ENCODE measurements at places on chromosomes 11 and 22.
A peak's percentile ranks its signal among the peaks of the same experiment; 100 is the strongest.

DNA sequence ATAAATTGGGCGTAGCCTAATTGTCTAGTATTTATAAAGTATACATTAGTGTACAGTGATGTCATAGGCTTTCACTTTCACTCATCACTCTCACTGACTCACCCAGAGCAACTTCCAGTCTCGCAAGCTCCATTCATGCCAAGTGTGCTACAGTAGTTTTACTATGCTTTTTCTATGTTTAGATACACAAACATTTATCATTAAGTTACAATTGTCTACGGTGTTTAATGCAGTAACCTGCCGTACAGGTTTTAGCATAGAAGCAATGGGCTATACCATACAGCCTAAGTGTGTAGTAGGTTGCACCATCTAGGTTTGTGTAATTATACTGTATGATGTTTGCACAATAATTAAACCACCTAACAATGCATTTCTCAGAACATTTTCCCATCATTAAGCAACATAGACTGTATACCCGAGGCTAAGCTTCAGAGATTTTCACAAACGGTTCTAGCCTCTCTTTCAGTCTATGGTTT is 17.5 kb downstream of the OR9G1 start:
- no peak for DNase-seq

DNA sequence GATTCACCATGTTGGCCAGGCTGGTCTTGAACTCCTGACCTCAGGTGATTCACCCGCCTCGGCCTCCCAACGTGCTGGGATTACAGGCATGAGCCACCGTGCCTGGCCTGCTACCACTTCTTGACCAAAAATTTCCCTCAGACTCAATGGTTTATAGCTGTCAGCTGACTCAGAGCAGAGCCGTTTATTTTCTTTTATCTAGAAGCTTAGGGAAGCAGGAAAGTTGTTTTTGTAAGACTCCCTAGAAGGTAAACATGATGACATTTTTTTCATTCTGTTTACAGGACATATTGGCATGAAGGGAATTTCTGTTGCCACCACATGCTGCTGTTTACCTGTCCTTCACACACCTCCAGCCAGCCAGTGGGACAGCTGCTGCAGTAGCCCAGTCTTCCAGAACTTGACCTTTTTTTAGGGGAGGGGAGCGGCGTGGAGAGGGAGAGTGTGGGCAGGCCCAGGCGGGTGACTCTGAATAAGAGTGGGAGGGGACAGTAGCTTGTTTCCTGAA is 56.1 kb upstream of the PTPRJ start:
- DNase-seq = peak; percentile 78

DNA sequence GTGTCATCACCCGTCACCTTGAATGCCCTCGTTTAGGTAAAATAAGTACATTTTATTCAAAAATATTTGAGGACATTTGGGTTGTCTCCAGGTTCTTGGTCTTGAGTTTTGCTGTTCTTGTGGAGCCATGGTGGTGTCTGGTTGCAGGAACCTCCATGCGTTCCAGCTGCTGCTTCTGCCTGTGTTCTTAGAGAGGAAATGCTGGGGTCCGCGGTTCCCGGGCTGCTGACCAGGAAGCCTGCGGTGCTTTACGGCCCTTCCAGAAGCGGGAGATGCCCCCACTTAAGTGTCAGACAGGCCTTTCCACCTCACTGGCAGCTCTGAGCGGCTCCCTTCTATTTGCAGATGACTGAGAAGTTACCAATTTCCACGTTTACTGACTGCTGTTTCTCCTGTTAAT is 66.8 kb downstream of the LRP5 start:
- no peak for DNase-seq

DNA sequence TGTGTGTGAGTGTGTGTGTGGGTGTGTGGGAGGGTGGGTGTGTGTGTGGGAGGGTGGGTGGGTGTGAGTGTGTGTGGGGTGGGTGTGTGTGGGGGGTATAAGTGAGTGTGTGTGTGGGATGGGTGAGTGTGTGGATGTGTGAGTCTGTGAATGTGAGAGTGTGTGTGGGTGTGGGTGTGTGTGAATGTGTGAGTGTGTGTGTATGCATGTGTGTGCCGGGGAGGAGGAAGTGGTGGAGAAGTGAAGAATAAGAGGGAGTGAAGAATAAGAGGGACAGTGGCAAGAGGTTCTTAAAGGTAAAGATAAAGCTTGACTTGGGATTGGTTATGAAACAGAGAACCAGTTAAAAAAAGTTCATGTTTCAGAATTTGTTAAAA is 54.0 kb downstream of the PRR5L start:
- DNase-seq = no peak

DNA sequence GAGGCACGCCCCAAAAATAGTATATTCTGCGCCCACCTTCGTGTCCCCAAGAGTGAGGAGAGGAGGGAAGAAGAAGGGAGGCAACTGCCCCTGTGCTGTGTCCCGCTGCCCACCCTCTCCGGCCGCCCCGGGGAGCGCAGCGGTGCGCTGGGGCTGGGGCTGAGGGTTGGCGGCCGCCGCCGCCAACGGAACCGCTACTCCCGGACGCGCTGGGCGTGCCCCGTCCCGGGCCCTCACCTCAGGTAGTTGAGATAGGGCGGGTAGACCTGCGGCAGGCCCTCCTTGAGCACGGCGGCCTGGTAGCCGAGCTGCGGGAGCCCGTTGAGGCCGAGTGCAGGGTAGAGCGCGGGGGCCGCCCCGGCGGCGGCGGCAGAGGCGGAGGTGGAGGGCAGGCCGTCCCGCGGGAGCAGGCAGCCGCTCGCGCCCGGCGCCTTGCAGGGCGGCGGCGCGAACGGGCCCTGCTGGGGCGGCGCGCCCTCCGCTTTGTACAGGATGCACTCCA is 2.4 kb downstream of the PGR start:
- DNase-seq = no peak

GRCh38 chr11:92834296-92835020 is 135.0 kb upstream of the MTNR1B start:
- DNase-seq = no peak

DNA sequence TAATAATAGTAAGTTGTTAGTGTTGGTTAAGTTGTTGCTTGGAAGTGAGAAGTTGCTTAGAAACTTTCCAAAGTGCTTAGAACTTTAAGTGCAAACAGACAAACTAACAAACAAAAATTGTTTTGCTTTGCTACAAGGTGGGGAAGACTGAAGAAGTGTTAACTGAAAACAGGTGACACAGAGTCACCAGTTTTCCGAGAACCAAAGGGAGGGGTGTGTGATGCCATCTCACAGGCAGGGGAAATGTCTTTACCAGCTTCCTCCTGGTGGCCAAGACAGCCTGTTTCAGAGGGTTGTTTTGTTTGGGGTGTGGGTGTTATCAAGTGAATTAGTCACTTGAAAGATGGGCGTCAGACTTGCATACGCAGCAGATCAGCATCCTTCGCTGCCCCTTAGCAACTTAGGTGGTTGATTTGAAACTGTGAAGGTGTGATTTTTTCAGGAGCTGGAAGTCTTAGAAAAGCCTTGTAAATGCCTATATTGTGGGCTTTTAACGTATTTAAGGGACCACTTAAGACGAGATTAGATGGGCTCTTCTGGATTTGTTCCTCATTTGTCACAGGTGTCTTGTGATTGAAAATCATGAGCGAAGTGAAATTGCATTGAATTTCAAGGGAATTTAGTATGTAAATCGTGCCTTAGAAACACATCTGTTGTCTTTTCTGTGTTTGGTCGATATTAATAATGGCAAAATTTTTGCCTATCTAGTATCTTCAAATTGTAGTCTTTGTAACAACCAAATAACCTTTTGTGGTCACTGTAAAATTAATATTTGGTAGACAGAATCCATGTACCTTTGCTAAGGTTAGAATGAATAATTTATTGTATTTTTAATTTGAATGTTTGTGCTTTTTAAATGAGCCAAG is 2.7 kb downstream of the NEAT1 start:
- peak; percentile 73 for DNase-seq

- no peak for DNase-seq
Observed at GRCh38 chr11:1226226-1226985, 3.5 kb downstream of the MUC5B start.

- DNase-seq = no peak
Observed at GRCh38 chr22:37331856-37332536, 49.7 kb downstream of the CYTH4 start.

- no peak for DNase-seq
Observed at GRCh38 chr22:21972293-21972779, 10.3 kb downstream of the TOP3B start.

DNA sequence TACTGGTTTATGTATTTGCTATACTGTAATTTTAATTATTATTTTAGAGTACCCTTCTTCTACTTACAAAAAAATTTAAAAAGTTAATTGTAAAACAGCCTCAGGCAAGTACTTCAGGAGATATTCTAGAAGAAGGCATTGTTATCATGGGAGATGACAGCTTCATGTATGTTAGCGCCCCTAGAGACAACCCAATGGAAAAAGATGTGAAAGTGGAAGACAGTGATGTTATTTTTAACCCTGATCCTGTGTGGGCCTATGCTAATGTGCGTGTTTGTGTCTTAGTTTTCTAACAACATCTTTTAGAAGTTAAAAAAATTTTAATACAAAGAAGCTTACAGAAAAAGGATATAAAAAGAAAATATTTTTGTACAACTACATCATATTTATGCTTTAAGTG is 205.0 kb downstream of the FAM76B start:
- DNase-seq = no peak

DNA sequence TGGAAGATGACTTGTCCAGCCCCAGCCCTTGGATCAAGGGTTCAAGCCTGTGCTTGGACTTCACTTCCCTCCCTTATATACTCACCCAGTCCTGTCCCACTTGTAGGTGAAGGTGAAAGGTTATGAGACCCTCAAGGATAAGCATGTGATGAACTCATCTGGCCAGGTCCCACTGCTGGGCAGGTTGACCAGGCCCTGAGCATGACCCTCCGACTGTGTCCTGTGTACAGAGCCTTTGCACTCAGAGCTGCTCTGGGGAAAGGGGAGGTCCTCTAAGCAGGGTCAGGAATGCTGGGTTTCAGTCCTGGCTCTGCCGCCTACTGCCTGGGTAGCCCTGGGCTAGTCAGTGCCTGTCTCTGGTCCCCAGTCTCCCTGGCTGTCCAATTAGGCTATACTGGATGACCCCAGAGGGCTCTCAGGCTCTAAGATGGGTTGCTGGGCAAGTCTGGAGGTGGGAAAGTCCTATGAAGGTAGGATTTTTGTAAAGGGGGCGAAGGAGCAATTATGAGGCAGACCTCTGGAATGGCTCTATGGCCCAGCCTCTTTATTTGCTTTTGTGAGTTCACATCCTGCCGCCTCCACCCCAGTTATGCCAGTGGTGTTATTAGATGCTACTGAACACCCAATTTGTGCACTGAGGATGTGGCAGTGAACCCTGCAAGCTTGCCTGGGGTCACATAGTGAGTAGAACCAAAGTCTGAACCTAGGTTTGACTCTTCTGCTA is 14.1 kb downstream of the DGAT2 start:
- DNase-seq = no peak

GRCh38 chr22:18994701-18995326 is 58.7 kb upstream of the PRODH start:
- DNase-seq = no peak

- no peak for DNase-seq
Observed at GRCh38 chr22:37340331-37341262, 58.3 kb downstream of the CYTH4 start.

DNA sequence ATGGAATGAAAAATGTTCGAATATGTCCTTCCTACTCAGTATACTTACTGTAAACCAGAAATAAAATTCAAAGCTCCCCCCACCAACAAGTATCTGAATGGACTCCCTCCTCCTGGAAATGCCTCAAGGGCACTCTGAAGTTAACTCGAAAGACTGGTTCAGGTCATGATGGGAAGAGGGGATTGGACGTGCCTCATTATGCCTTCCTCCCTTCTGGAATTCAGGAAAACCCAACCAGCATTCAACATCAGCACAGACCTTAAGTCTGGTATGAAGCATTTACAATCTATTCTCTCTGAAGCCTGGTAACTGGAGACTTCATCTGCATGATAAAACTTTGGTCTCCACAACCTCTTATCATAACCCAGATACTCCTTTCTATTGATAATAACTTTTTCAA is 428.3 kb upstream of the RAG2 start:
- DNase-seq = no peak

DNA sequence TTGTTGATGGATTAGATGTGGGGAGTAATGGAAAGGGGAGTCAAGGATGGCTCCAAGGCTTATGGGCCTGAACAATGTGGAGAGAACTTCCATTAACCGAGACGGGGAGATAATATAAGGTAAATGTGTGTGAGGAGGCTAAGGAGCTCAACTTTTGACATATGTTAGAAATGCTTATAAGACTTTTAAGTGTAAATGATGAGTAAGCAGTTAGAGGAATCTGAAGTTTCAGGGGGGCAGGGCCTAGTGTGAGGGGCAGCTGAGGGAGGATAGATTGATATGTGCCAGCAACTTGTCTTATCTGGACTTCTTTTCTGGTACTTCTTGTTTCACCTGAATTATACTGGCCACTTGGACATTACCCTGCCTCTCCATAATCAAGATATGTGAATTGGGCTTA is 29.9 kb downstream of the ANKRD42 start:
- DNase-seq = no peak

GRCh38 chr11:72784662-72785061 is 9.2 kb downstream of the STARD10 start:
- no peak for DNase-seq

DNA sequence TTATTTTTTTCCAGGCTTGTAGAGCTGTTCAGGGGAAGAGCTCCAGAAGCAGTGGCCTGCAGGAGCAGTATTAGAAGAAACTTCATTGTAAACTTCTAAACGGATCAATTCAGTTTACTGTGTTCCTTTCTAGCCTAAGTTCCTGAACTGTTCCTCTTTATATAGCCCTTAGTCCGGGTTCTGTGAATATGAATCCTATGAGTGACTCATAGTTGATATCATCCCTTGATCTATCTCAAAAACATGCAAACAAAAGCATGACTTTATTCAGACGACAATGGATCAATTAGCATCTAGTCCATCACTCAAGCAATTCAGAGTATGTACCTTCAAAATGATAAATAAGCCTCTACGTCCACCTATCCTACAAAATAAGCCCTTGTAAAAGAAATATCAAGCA is at the start of gene MMP12:
TSS of gene MMP12 (minus strand) at position 131 of the 400 bp plus-strand sequence. CDS start at position 86, 45 bp downstream.
- no peak for DNase-seq
